ENCODE measurements at places on chromosomes 2 and 18.

DNA sequence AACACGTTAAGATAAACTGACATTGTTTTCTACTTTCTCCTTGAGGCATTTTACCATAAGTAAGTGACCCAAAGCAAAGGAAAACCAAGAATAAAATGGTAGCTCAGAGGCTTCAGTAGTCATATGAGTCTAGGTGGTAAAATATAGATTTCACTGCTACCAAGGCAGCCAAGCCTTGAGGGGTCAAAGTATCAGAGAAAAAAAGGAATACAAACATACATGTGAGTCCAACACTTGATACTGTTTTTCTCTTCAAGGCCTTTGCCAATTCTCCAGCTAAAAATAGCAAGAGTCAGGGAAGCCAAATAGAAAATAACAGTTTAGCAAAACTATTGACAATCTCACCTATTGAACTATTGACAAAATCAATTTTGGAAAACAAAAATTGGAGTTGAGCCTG, 925.9 kb downstream of the BCL11A start:
- DNase-seq = no peak

- DNase-seq = no peak
These were observed 68.4 kb downstream of the NAB1 start for GRCh38 chr2:190717306-190717705.

- no peak for DNase-seq
These were observed 981.5 kb downstream of the DCDC2C start for GRCh38 chr2:4684921-4685320.

DNA sequence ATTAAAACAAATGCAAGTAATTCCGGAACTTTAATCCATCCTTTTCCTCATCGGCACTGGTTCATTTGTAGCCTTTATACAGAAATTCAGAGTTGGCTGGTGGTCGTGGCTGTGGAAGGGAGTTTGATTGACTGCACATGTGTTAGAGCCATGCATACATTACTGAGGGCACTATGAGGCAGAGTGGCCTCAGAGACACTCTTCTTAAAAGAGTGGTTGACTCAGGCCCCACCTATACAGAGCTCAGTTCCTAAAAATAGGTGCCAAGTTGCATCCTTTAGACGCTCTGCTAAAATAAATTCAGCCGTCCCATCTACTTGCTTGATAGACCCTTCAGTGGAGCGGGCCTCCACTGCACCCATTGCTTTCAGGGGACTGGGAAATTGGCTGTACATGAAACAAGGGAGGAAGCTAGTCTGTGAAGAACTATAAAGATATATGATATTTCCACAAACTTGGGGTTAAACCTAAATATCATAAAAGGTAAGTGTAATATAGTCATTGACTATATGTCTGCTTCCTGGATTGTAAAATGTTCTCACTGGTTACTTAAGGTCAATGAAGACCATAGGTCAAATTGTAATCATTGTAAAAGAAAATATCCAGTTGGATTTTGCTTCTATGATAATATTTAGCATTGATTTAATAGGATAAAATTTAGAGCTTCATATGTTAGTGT, 298.9 kb downstream of the XIRP2 start:
- no peak for DNase-seq

DNA sequence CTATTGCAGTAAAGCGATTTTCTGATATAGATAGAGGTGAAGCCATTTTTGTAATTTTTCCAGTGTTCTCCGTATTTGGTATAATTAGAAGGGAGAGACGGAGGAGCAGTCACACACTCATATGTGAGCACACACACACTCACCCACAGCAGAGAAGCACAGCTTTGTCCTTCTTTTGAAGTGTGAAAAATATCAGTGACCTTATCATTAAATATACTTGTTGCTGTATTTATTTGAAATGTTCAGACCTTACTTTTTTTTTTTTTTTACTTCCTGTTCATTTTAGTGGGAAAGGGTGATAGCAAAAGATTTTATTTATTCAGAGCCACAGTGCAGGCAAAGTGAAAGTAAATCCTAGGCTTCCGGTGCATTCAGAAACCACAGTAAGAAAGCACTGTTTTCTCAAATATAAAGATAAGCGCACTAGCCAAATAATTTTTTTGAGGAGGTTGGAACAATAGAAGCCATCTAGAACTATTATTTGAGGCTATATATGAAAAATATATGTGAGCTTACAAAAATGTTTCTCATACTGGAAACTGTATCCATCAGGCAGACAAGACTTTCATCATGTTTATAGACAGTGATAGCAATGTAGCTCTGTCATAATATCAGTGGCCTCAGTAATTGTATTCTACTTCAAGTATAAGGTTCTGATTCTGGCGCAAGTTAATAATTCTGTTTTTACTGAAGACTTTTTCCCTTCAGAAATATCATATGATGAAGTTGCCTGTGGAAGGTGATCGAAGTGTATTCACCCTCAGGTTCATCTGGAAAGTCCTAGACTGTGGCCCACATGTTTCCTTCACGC, 37.2 kb downstream of the TSHZ1 start:
- DNase-seq = no peak

- DNase-seq = no peak
These were observed 438.3 kb downstream of the ZNF521 start for GRCh38 chr18:24913507-24914170.

GRCh38 chr2:62524293-62524941, 18.4 kb upstream of the TMEM17 start:
- DNase-seq = no peak

DNA sequence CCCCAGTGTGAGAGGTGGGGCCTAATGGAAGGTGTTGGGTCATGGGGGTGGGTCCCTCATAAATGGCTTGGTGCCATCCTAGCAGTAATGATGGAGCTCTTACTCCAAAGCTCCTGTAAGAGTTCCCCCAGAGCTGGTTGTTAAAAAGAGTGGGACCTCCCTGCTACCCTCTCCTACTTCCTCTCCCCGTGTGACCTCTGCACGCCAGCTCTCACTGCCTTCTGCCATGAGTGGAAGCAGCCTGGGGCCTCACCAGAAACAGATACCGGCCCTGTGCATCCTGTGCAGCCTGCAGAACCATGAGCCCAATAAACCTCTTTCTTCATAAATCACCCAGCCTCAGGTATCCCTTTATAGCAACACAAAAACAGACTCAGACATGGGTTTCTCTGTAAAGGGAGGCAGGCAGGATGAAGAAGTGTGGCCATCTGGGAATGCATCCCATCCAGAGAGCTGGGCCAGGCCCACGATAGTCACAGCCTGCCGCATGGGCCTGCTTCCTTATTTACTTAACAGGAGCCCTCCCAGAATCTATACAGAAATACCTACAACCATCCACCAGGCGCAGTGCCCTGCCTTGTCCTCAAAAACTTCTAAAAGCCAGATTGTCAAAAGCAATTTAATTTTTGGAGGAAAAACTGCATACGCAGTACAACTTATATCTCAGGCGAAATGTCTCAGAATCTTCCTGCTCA, 7.5 kb downstream of the PRLH start:
- no peak for DNase-seq

GRCh38 chr2:114113518-114113917, 223.6 kb downstream of the ACTR3 start:
- no peak for DNase-seq

- no peak for DNase-seq
These were observed 144.7 kb upstream of the PGAP1 start for GRCh38 chr2:197071213-197071612.

DNA sequence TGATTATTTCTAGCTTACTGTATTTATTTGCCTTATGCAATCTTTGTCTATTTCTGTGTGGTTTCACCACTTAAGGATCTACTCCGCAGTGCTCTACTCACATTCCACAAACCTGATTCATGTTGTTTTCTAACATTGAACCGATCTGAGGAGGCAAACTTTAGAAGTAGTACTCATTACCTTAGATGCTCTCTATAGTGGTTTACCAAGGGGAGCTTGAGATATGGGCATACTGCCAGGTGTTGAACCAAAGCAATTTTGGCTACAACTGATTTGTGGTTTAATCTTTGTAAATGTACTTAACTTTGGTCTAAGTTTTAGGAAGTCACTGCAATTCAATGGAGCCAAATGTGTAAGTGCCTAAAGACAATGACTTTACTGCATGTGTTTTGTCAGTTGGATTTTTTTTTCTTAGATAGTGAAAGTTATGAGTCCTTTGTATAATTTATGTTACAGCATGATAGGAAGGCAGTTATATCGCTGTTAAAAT, 50.1 kb downstream of the MAP2 start:
- DNase-seq = no peak

- no peak for DNase-seq
These were observed 136.6 kb downstream of the INSIG2 start for GRCh38 chr2:118224895-118225311.

DNA sequence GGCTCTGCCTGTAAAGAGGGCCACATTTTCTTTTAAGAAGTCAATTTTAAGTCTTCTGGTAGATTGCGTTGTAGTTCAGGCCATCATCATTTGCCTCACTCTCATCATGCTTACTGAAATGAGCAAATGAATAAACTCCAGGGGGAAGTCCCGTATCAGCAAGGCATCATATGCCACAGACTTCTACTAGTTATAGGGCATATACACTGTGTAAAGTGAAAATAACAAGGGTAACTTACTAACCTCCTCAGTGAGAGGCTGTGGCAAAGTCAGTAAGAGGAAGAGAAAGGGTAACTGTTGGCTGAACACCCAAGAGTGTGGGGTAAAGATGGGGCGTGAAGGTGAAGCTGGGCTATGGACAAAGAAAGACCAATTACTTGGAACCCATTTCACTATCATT, 456.2 kb downstream of the SPAG16 start:
- DNase-seq = no peak

- DNase-seq = no peak
These were observed 84.7 kb downstream of the TCF4 start for GRCh38 chr18:55503167-55503820.

GRCh38 chr2:36680012-36680411, 16.5 kb upstream of the VIT start:
- DNase-seq = no peak

GRCh38 chr18:10936176-10937053, 213.0 kb downstream of the PIEZO2 start:
- DNase-seq = no peak

- DNase-seq = peak; percentile 33
These were observed 44.3 kb upstream of the ZDBF2 start for GRCh38 chr2:206230060-206230762.

DNA sequence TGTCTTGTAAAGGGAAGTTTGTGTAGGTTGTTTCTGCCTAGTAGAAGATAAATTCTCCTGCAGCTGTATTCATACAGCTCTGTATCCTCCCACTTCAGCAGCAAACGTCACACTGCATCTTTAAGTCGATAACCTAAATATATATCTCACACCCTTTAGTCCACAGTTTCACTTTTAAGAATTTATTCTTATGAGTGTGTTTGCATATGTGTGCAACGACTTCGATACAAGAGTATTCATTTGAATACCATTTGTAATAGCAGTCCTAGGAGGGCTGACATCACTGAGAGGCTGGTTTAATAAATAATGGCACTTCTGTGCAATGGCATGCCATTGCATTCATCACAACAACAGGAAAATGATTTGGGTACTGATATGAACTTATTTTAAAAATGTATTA, 63.8 kb upstream of the MSH6 start:
- DNase-seq = no peak

GRCh38 chr2:43754180-43754579, 19.7 kb upstream of the DYNC2LI1 start:
- DNase-seq = peak; percentile 14

DNA sequence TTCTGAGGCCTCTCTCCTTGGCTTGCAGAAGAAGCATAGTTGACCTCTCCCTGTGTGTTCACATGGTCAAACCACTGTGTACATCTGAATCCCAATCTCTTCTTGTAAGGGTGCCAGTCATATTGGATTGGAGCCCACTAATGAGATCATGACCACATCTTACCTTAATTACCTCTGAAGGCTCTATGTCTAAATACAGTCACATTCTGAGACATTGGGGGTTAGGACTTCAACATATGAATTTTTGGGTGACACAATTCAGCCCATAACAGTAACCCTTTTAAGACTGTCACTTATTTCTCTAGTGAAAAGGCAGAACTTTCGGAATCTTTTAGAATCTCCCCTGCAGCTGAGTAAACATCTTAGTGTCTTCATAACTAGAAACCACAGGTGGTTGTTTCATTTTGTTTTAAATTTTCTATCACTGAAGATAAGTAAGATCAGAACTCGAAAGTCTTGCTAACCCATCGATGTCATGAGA, 33.3 kb downstream of the BMP10 start:
- no peak for DNase-seq

GRCh38 chr2:158796652-158797051, 1.5 kb downstream of the DAPL1 start:
- no peak for DNase-seq

- no peak for DNase-seq
These were observed 135.8 kb upstream of the LTBP1 start for GRCh38 chr2:32810909-32811495.

- DNase-seq = no peak
These were observed 215.4 kb downstream of the ZBTB7C start for GRCh38 chr18:48193521-48194492.

All from NCI-H510A (cell line).